PC-3 (cell line): ENCODE measurements at places on chromosomes 4 and X. TPM values are rescaled to one million over a fixed set of nuclear protein-coding genes. Genes with fewer than 3 reads are reported as not detected.

GPC3 gene
- not detected in 2 replicates for total RNA-seq

FGF5 gene
- total RNA-seq: 0.75 and 2.6 TPM in 2 replicates

DIPK2B gene
- 0.18 and 0.40 TPM in 2 replicates for total RNA-seq

TEX13B gene
- not detected in 2 replicates for total RNA-seq

ZBED1 gene
- total RNA-seq: 14.2 and 15.9 TPM in 2 replicates

P2RY4 gene
- 0.62 TPM in 1 of 2 replicates, not detected in the other for total RNA-seq

MAGEA2 gene
- not detected in 2 replicates for total RNA-seq

MGAT4D gene
- not detected in 2 replicates for total RNA-seq

SLC6A14 gene
- total RNA-seq: 0.07 TPM in 1 of 2 replicates, not detected in the other

DNA sequence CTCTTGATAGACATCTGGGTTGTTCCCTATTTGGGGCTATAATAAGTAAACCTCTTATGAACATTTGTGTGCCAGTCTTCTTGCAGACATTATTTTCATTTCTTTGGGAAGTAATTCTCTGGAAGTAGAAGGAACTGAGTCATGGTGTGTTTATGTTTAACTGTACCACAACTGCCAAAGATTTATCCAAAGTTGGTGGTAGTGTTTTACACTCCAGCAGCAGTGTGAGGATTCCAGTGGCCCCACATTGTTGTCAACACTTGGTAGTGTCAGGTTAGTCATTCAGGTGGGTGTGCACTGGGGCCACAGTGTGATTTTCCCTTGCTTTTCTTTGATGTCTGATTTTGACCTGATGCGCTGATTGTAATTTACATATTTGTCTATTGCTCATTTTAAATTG, 5.0 kb upstream of the UVSSA start:
- no peak for DNase-seq

DNA sequence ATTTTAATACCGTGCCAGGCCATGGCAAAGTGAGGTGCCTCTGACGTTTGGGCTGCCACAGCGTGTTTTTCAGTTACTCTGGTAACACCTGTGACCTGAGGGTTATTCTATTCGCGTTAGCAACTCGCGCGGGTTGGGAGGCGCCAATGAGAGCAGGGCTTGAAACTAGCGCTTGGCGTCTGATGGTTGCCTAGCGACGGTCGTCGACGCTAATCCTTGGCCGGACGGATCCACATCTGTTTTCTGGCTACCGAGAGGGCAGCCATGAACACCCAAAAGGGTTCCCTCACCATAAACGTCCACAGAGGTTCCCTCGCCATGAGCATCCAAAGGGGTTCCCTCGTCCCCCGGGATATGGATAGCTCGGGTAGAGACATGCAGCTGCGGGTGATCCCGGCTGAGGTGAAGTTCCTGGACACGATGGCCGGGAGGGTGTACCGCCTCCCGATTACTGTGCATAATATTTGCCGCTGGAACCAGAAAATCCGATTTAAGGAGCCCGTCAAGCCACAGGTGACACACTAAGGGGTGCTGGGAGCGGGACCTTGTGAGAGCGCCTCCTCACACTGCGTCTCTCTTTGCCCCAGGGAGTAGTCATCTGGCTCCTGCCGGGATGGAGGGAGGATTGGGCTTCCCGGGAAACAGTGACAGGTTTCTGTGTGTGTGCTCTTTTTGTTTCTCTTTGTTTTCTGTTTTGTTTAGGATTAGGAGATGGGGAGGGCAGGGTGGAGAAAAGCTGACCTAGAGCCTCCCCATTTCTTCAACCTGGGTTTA, at the start of gene CFAP47:
Gene CFAP47, plus strand, starts transcription at position 199 of the 774 bp plus-strand sequence. Its CDS starts 66 bp downstream, at position 265.
- peak; percentile 4 for DNase-seq

DNA sequence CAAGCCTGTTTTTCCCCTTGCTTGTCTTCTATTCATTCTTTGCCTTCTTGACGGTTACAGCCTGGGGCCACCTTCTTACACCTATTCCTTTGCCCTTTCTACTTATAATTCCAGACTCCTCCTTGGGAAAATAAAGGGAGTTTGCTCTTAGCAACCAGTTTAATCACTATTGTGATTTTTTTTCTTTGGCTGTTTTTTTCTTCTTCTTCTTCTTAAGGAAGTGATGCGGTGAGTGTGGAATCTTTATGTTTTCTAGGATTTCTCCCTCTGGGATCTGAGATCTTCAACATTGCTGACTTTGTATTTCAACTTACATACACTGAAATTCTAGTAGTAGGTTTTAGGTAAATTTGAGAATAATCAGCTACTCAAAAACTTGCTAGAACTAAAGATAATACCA, 1.1 kb upstream of the KLHL13 start:
- peak; percentile 5 for DNase-seq

DNA sequence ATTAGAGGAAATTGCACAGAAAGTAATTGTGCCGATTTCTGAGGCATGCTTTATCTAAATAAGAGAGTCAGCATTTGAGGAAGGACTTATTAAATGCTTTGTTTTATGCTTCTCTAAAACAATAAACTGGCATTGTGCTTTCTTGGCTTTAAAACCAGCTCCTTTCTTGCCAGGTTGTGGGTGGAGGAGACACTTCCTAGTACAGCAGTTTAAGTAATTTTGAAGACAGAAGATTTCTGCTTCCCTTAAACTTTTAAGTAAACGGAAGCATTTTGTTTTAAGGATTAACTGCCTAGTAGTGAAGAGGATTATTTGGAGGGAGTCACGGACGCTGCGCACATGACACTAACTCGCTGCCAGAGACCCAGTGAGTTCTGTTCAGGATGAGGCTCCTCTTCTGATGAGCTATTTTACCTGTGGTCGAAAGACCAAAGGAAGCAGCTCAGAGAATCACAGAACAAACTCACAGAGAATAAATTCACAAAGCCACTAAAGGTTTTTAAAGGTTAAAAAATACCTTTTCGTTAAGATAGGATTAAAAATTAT, 169.5 kb downstream of the TLL1 start:
- DNase-seq: peak; percentile 11

- no peak for DNase-seq
Measured at GRCh38 chr4:57265831-57266582, 155.8 kb upstream of the IGFBP7 start.

GRCh38 chrX:87110142-87110541, 407.5 kb upstream of the KLHL4 start:
- DNase-seq: no peak

GRCh38 chr4:15455290-15455689, 14.4 kb upstream of the CC2D2A start:
- no peak for DNase-seq

DNA sequence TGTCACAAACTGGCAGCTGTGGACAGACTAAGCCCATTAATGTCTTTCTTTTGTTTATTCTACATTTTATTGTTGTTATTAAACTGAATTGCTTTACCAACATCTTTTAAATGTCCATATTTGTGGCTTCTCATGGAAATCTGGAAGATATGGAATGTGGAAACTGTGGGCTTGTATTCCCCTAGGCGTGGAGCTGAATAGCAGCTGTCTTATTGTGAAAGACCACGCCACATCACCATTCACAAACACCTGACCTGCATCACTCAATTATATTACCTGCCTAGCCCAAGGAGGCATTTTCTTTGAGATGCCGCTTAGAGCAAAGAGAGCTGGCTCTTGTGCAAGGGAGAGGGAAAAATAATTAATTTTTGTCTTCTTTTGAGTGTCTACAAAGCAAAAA, 96.9 kb upstream of the GPRIN3 start:
- no peak for DNase-seq

DNA sequence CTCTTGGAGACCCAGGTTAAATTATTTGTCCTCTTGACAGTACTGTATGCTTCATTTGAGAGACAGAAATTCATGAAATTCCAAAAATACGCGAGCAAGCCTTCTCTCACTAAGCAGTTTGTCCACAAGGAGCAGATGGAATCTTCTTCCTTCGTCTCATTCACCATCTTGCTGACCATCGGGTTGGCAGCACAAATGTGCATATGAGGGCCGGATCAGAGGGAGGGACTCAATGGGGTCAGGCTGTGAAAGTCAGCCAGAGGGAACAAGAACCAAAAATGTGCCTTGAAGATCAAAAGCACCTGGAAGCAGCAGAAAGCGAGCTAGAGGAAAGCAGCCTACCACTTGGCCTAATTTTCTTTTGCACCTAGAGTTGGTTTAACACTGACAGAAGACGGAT, 16.4 kb downstream of the NHSL2 start:
- no peak for DNase-seq

GRCh38 chr4:72084587-72085011, 52.8 kb downstream of the NPFFR2 start:
- DNase-seq: no peak

DNA sequence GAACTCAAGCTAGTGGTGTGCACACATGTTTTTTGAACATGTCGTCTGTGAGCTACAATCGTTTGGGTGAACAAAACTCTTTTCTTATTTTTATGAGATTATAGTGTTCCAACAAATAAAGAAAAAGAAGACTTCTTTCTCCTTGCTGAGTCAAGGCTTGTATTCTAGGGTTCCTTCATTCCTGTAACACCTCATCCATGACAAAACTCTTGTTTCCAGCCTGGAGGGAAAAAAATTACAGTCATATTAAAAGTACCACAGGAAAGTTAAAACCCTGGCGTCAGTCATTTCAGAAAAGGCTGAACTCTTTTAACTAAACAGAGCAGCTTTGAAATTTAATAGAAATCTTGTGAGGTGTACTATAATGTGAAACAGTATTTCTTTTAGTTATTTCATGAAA, 79.2 kb upstream of the BOD1L1 start:
- DNase-seq: no peak

DNA sequence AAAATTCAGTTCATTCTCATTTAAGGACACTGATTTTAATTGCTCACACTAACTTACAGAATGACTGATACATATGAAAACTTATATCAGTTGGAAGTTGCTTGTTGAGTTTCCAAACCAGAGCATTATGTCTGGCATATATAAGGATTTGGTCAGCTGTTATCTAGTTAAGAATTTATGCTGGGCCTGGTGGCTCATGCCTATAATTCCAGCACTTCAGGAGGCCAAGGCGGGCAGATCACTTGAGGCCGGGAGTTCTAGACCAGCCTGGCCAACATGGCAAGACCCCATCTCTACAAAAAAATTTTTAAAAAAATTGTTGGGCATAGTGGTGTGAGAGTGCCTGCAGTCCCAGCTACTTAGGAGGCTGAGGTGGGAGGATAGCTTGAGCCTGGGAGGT, 73.1 kb downstream of the SPRY1 start:
- DNase-seq: no peak
